ENCODE measurements at places on chromosomes 7 and 10.

DNA sequence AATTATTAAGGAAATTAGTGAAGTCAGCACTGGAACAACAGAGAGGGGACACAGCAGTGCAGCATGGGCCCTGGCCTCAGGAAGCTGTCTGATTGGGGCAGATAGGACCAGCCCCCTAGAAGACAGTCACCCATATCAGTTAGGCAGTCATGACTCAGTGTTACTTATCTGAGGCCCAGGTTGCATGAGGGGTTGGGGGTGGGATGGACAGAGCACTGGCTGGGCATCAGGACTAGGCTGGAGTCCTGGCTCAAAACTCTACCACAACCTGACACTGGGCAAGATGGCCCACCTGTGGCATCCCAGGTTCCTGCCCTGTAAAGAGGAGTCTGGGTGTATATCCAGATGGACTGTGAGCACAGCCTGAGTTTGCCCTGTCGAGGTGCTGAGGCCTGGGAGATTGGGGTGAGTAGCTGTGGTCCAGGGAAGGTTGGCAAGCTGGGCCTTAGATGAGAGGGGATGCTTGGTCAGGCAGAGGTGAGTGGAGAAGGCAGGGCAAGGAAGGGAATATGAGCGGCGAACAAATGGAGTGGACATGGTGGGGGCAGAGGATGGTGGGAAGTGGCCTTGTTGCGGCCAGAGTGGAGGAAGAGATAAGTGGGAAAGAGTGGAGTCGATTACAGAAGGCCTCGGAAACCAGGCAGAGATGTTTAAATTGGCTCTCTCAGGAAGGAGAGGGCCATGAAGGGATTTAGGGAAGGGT, 37.5 kb downstream of the HK1 start:
- no peak for DNase-seq

GRCh38 chr7:81499262-81500116, 270.4 kb downstream of the HGF start:
- no peak for DNase-seq

DNA sequence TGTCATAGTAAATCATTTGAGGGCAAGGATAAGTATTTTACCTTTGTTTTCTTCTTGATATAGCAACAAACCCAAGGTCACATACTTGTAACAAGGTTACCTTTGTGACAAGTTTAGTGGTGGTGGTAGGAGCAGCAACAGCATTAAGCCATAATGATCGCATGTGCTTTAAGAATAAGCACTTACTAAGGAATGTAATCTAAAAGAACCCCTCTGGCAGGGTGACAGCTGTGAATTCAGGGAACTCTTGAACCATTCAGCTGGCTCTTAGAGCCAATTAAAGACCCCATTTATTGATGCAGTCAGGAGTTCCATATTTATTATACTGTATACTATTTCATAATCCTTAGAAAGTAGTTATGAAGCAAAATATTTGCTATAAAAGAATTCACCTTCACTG, 370.8 kb downstream of the EXOC4 start:
- no peak for DNase-seq

GRCh38 chr10:28823501-28824075, 146.3 kb downstream of the BAMBI start:
- DNase-seq = no peak

GRCh38 chr10:76778914-76779795, 858.5 kb downstream of the KCNMA1 start:
- DNase-seq = no peak
